SK-N-SH treated with all-trans-retinoic acid at 6 μM for 48 hours (cell line): ENCODE measurements at places on chromosomes 11 and 22.

- ATAC-seq: no peak
Measured at GRCh38 chr11:32421992-32422391, 13.3 kb downstream of the WT1 start.

DNA sequence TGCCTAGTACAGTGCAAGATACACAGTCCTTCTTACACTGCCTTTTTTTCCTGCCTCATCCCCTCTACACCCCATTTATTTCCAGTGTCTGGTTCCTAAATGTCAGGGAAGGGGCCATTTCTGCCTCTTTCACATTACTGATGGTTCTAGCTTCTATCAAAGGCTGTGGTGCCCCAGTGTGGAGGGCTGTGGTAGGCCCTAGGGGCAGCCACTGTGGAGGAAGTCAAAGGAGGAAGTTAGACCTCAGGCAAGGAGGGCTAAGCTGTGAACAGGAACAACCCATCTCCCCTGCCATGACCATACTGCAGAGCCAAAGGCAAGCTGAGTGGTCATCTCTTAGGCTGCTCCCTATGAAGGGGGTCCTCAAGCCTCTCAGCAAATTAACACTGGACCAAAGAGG is 81.9 kb upstream of the CRTAM start:
- peak; percentile 40; the same call in 2 of the 3 replicates for ATAC-seq

DNA sequence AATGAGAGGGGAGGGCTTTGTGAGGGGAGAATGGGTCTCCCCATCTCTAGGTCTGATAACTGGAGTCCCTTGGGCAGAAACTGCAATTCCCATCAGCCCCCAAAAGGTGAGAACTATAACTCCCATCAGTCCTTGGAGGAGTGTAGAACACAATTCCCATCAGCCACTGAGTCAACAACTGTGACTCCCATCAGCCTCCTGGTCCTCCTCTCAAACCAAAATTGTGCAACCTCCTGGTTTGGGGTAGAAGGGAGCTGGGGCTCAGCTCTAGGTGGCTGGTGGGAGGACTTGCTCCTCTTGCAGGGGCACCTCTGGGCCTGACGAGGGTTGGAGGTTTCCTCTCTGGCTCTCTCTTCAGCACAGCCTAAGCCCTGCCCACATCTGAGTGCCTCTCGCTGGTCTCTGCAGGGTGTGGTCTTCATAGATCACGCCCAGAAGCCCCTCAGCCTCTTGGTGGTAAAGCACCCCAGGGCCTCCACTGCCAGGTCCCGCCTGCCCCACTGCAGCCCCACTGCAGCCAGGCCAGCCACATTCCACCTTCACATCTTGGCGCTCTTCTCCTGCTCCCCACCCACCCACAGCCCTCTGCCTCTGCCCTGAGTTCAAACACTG is 18.5 kb downstream of the SLC22A12 start:
- ATAC-seq: no peak

DNA sequence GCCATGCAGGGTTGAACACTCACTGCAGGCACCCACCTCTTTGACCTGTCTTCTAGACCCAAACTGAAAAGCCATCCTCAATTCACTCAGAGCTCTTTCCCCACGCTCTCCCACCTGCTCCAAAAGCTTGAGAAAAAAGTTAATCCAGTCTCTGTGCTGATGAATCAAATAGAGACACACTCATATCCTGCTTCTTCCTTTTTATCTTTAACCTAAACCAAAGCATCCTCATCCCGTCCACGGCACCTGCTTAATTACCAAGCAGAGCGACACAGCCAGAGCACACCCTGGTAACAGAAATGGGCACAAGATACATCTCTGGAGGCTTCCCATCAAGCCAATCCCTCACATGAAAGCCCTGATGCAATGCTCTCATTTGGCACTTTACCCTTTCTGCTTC is 102.6 kb downstream of the PLEKHA7 start:
- ATAC-seq: no peak

DNA sequence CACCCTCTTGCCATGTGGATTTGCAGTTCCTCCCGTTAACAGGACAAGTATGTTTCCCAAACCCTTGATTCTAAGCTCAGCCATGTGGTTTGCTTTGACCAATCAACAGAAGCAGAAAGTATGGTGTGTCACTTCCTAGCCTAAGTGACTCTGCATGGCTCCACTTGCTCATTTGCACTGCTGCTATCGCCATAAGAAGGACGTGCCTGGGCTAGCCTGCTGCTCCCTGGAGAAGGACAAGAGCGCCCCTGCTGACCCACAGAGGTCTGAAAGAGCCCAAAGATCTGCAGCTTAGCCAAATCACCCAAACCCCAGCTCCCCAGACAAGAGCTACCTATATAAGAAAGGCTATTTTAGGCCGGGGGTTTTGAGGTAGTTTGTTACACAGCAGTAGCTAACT is 18.0 kb downstream of the TBRG1 start:
- ATAC-seq: no peak

- ATAC-seq: peak; percentile 64
Measured at GRCh38 chr11:27619039-27619574, 81.1 kb downstream of the BDNF start.

- ATAC-seq: no peak
Measured at GRCh38 chr11:76786016-76786415, 2.9 kb downstream of the TSKU start.

- ATAC-seq: peak; percentile 60
Measured at GRCh38 chr11:91773090-91773489, 451.5 kb upstream of the FAT3 start.

DNA sequence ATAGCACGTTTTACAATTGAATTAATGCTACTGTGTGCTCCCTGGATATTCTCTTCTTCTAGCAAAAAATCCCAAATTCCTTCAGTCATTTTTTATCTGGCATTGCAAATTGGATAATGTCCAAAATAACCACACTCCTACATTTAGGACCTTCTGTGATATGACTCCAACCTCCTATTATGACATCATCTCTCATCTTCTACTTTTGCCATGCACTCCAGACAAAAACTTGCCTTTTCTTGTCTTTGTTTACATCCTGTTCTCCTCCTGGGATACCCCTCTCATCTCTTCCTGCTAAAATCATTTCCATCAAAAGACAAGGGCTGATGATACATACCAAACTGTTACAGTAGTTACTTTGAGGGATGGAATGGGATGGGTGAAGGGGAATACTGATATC is 20.6 kb upstream of the TMEM218 start:
- ATAC-seq: no peak

DNA sequence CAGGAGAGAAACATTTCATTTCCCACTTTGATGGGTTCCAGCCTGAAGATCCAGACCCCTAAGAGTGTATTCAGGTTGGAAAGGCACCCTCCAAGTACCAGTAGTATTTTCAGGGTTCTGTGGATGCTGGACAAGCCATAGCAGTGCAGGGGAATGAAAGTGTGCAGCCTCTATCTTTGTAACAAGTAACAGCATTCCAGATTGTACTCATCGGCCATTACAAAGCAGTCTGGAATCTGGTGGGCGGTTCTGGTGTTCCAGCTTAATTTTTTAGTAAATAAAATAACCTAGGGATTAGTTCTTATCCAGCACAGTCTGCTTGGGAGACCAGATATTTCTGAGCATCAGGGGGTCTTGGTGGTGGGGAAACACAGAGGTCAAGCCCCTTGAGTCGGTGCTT is 22.6 kb downstream of the APLNR start:
- ATAC-seq: peak; percentile 87

DNA sequence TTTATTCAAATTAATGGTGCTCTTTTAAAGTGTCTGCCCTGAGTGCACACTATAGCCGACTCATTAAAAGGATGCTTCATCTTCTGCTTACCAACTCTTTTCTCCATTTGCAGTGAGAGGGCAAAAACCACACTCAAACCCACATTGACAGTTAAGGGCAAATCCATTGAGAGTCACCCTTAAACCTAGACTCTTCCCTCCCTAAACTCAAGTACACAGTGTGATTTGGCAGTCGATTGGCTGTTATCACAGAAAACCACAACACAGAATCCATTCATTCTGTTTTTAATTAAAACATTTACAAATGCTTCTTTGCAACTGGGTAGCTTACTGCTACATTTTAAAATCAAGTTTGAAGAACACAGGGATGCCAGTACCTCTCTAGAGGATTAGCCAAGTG is 120.0 kb downstream of the CADM1 start:
- no peak for ATAC-seq

DNA sequence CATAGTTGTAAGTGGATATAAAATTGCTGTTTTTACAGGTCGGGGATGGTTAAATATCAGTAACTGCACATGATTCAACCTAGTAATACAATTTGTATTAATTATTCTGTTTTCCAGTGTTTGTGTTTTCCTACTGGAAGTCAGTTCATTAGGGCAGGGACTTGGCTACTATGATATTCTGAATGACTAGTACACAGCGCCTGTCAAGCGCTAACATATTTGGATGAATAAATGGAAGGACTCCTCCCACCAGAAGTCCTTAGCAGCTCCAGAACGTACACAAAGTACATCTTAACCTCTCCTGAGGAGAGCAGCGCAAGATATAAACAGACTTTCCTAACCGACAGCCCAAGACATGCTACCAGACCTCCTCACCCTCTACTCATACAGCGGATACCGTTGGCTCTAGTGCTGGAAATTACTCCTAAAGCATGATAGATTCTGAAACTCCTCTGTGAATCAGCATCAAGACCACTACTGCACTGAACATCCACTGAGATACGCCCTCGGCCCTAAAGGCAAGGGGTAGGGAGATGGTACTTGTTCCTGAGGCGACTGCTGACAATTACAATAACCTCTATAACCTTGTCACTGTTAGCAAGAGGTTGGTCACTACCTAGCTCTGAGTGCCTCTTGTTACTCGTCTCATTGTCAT is 79.1 kb downstream of the RDX start:
- no peak; the same call in 2 of the 3 replicates for ATAC-seq

DNA sequence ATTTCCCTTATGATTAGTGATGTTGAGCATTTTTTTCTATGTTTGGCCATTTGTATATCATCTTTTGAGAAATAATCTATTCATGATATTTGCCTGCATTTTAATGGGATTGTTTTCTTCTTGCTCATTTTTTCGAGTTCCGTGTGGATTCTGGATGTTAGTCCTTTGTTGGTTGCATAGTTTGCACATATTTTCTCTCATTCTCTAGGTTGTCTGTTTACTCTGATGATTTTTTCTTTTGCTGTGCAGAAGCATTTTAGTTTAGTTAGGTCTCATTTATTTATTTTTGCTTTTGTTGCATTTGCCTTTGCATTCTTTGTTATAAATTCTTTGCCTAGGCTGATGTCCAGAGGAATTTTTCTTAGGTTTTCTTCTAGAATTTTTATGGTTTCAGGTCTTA is 87.3 kb downstream of the METTL15 start:
- no peak for ATAC-seq

- ATAC-seq: no peak
Measured at GRCh38 chr11:30583476-30584280, 2.5 kb downstream of the MPPED2 start.

GRCh38 chr22:20247010-20247505 is 21.1 kb downstream of the RTN4R start:
- no peak for ATAC-seq

DNA sequence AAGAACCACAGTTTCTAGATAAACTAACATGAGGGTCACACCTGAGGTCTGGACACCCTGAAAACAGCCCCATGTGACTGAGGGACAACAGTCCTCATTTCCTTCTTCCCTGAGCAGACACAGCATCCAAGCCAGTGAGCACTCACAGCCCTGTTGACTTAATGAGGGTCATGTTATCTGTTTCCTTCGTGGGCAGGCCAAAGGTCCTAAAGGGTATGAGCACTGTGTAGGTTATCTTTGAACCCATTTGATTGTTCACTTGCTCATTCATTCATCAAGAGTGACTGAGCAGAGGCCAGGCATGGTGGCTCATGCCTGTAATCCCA is 170.7 kb upstream of the B3GAT1 start:
- no peak for ATAC-seq

GRCh38 chr11:60504219-60504905 is 10.8 kb upstream of the MS4A13 start:
- ATAC-seq: no peak

DNA sequence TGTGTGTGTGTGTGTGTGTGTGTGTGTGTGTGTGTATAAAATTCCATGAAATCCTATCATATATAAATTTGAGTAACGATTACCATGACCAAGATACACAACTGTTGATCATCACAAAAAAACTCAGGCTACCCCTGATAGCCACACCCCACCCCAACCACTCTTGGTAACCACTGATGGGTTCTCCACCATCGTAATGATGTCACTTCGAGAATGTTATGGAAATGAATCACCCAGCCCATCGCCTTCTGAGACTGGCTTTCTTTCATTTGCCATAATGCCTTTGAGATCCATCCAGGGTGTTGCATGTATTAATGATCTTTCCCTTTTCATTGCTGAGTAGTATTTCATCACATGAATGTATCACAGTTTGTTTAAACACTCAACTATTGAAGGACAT is 496.0 kb downstream of the MIAT start:
- no peak for ATAC-seq

- ATAC-seq: no peak
Measured at GRCh38 chr11:132445859-132446291, 1075.5 kb downstream of the NTM start.
